ENCODE measurements at places on chromosomes 16 and 17.

DNA sequence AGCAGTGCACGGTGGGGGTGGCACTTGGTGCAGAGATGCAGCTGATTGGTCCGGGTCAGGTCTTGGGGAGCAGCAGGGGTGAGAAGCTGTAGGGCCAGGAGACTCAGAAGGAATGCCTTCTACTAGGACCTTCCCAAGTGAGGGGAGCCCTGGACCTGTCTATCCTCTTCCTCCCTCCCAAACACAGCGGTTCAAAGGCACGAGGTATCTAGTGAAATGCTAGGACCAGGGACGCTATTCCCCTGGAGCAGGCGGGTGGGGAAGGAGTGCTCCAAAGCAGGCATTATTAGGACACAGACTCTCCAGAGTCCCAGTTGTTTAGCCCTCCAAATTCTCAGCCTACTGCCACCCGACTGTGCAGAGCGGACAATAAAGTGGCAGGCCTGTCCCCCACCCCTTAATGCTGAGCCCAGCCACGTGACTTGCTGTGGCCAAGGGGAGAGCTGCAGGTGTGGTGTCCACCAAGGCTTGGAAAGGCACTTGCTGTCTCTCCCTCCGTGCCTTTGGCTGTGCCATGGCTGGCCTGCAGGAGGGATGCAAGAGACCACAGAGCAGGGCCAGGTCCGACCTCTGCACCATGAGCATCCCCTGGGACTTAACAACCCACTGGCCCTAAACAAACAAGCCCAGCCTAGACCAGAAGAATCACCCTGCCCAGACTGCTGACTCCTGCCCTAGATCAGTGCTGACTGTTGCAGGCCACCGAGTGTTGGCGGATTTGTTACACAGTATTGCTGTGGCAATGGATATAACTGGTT lies 97.2 kb downstream of the TBC1D16 start:
- no peak for DNase-seq

DNA sequence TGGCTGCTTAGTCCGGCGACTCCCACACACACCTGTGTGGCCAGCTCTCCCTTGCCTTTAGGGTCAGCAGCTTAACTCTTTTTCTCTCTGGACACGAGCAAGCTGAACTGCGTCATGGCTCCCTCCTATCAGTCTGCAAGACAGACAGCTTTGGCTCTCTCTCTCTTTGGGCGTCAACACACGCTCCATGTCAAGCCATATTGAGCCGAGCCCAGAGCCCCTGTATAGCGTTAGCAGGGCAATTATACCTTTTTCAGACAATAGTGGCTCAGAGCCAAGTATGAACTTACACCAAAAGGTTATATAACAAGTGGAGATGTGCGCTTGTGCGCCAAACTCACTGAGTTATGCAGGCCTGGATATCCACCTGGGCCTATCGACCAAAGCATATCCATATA lies 34.8 kb upstream of the APPBP2 start:
- DNase-seq, result no peak

- DNase-seq, result no peak
Measured at GRCh38 chr16:88194397-88195268, 188.1 kb upstream of the ZNF469 start.

- no peak for DNase-seq
Measured at GRCh38 chr16:26453215-26453614, 613.5 kb upstream of the C16orf82 start.

GRCh38 chr16:11744075-11744470 lies 1.4 kb upstream of the TXNDC11 start:
- no peak for DNase-seq

GRCh38 chr17:79940459-79941087 lies 95.1 kb downstream of the TBC1D16 start:
- DNase-seq, result no peak

- no peak for DNase-seq
Measured at GRCh38 chr16:29705030-29705429, 26.1 kb downstream of the QPRT start.

DNA sequence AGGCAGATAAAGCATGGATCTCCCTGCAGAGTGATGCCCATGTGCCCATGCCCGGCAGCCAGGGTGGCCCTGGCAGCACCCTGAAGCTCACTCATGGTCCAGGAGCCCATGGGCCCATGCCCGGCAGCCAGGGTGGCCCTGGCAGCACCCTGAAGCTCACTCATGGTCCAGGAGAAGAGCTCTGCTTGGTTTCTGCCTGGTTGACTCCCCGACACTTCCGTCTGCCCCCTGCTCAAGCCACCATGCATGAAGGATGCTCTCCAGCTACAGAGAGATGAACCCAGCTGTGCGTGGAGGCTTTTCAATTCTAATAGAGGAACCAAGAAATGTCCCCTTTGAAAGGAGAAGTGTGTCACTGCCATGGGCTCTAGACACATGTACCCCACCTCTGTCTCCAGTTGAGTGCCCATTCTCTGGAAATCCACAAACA lies 8.7 kb downstream of the CCL17 start:
- no peak for DNase-seq

DNA sequence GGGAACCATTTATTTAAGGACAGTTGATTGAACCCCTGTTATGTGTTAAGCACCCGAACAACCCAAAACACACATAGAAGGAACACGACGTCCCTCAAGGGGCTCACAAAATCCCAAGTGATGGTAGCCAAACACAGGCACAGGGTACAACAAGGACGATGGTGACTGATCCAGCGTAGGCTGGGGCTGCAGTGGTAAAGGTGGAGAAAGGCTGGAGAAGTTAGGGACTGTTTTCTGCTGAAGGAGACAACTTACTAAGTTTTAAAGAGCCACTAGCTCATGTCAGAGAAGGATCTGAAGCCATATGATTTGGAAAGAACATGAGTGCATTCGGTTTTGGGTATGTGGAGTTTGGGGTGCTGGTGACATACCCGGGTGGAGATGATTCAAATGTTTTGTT lies 229.6 kb upstream of the TNRC6C start:
- DNase-seq, result no peak

GRCh38 chr17:57282296-57282695 lies 26.0 kb downstream of the MSI2 start:
- DNase-seq, result no peak

Data from activated CD4-positive, alpha-beta T cell treated with anti-CD3 and anti-CD28 coated beads for 1 hour (primary cell).